GM18507 (cell line): ENCODE measurements at places on chromosomes 2 and 18.
A peak's percentile ranks its signal among the peaks of the same experiment; 100 is the strongest.

DNA sequence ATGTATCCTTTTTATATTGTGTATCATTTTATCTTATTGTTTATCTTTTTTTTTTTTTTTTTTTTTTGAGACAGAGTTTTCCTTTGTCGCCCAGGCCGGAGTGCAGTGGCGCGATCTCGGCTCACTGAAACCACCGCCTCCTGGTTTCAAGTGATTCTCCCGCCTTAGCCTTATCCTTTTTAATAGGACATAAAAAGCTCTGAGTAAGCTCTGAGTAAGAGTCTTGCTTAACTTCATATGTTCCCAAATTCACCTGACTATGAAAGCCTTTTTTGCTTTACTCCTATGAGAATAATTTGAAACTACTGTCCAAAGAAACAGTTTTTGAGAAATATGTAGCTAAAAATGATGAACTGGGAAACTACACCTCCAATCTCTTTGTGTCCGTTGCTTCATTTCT lies 525.5 kb downstream of the IRS1 start:
- DNase-seq = no peak

- DNase-seq = no peak
Measured at GRCh38 chr18:27366151-27366550, 181.0 kb upstream of the CHST9 start.

- no peak for DNase-seq
Measured at GRCh38 chr2:188518381-188518780, 226.7 kb downstream of the GULP1 start.

DNA sequence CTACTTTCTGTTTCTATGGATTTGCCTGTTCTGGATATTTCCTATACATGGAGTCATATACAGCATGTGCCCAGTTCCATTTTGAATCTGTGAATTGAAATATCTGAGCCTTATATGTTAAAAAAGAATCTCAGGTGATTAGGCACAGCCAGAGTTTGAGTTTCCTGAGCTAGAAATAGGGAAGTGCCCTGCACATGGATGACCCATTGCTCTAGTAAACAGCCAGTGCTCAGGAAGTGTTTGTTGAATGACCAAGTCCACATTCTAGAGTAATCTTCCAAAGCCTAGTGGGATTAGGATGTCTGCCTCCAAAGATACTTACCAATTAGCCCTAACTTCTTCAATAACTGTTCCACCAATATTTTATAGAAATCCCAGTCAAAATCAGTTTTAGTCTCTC lies 165.8 kb downstream of the SETBP1 start:
- no peak for DNase-seq

GRCh38 chr2:101770726-101771125 lies 73.2 kb downstream of the MAP4K4 start:
- DNase-seq = peak; percentile 22

- no peak for DNase-seq
Measured at GRCh38 chr2:144695657-144696056, 175.7 kb upstream of the ZEB2 start.

DNA sequence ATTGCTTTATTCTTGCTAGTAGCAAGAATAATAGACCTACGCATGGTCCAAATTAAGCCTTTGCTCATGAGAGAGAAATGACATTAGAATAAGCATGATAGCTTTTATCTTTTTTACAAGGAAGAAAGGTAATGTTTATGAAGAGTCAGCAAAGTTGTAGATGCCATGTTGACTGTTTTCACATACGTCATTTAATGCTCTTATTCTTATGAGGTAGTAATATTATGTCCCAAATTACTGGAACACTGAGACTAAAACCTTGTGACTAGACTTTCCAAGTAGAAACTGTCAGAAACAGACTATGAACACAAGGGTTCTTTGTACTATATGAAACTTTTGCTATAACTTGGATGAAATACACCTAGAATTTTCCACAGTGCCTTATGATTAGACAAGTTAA lies 552.8 kb upstream of the SLC8A1 start:
- DNase-seq = no peak

DNA sequence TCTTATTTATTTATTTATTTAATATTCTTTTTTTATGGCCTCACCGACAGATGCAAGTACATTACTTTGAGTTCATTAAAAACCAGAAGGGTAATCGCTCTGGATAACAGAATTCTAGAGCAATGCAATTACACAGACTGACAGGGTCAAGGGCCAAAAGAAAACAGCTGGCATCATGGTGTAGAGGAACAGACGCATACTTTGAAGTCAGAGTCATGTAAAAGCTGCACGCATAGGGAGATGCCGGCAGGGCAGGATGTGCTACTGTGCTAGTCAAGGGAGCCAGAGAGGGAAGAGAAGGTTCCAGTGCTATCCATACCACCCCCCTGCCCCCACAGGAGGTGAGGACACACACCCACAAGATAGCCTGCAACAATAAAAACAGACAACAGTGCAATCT lies 115.2 kb upstream of the TFCP2L1 start:
- no peak for DNase-seq

GRCh38 chr2:197079832-197080555 lies 153.5 kb upstream of the PGAP1 start:
- DNase-seq = no peak

GRCh38 chr2:21970971-21971370 lies 847.2 kb downstream of the TDRD15 start:
- DNase-seq = no peak
